Stimulated activated CD8-positive, alpha-beta memory T cell treated with anti-CD3 and anti-CD28 coated beads, Interleukin-15, amount 100 ng/mL, for 1 hour (primary cell): ENCODE measurements at places on chromosomes 7 and 10.

DNA sequence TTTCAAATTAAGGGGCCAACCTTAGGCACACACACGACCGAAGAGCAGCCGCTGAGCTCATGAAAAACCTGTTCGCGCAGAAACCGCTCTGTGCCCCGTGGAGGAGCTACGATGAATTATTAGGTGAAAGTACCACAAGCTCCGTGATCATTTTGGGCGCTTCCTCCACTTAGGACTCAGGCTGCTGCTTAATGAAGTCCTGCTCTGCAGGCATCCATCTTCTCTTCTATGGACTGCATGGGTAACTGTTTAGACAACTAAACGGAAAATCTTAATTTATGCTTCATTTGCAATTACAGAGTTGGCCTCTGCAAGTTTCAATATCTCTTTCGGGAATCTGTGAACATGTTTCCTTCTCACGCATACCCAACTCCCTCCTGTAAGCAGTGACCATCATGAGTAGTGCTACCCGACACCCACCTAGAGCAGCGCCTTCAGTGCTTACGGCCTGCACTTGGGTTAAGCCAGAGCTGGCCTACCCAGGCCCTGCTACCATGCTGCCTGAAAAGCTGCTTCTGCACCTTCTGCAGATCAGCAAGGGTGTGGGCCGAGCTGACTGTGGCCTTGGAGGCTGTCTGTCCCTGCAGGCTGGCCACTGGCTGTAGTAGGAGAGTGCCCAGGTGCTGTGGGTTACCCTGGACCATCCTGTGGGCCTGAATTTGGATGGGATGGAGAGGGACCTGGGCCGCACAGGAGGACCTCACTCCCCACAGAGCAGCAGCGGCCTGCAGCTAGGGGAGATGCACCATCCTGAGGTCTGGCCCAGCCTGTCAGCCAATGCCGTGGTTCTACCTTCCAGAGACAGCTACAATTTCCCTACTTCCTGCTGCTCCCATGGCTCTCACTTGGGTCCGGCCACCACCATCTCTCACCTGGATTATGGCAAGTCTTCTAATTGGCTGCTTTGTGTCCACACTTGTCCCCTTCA is 36.0 kb downstream of the GNA12 start:
- no peak for DNase-seq

- DNase-seq = no peak
Observed at GRCh38 chr10:92506336-92506735, 67.6 kb downstream of the IDE start.

GRCh38 chr10:29102233-29102632 is 186.6 kb upstream of the LYZL1 start:
- DNase-seq = no peak

GRCh38 chr7:139731802-139732470 is 45.9 kb downstream of the HIPK2 start:
- DNase-seq = no peak

- DNase-seq = no peak
Observed at GRCh38 chr10:98349508-98349922, 65.5 kb downstream of the PYROXD2 start.

DNA sequence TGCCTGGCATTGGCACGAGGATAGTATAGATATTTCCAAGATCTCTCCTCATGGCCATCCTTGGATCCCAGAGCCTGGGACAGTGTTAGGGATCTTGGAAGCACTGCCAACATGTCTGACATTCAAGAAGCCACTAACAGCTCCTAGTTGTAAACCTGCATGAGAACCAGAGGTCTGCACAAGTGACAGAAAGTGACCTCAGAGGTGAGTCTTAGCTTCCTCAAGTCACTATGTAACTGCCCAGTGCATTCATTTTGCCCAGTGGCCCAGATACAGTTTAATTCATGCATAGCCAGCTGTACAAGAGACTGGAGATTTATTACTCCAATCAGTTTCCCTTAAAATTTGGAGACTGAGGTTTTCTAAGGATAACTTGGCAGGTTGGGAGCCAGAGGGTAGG is 16.7 kb downstream of the SUGCT start:
- no peak for DNase-seq

GRCh38 chr10:108782411-108782810 is 1140.9 kb downstream of the XPNPEP1 start:
- DNase-seq = no peak

GRCh38 chr10:60781661-60782060 is 3.4 kb downstream of the CDK1 start:
- DNase-seq = no peak

DNA sequence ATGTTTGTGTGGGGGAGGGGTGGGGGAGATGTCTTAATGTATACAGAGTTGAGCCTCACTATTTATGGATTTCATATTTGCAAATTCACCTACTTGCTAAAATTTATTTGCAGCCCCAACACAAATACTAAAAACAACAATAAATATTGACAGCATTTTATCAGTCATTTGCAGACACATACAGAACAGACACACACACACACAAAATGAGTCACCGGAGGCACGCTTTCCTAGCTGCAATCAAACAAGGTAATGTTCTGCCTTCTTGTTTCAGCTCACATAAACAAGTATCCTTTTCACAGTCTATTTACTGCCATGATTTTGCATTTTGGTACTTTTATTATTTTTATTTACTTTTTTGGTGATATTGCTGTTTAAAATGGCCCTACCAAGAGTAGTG is 88.5 kb downstream of the IPMK start:
- DNase-seq = no peak

DNA sequence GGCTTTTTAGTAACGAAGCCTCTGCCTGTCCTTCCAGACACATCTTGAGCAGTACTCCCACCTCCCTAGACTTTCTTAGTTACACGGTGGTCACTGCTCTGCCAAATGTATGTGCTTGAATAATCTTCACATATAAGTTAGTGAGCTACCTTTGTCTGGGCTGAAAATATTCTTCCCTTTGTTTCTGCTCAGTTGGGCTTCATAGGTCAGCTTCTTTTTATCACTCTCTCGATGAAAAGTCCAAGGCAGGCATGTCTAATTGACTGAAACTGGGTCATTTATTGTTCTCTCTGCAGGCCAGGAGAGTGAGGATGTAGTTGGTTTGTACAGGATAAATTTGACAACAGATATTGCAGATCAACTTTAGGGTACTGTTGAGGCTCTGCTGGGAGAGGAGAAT is 636.7 kb upstream of the IGFBP3 start:
- DNase-seq = no peak

GRCh38 chr10:48932831-48933664 is 6.6 kb downstream of the LRRC18 start:
- no peak for DNase-seq

DNA sequence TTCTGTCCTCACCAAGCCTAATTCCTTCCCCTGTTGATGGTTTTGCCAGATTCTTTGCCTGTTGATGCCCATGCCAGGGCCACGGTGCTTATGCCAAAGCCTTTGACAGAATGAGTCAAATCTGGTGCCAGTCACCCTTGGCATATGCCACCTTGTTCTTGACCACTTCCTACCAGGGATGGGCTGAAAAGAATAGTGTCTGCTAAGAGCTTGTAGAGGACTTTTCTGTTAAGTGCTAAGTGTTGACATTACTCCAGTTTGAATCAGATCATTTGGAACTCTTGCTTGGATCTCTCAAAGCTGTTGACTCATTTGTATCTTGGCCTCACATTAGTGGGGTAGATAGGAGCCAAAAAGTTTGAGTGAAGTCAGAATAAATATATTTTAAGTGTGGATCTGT is 661.2 kb downstream of the AUTS2 start:
- DNase-seq = no peak

DNA sequence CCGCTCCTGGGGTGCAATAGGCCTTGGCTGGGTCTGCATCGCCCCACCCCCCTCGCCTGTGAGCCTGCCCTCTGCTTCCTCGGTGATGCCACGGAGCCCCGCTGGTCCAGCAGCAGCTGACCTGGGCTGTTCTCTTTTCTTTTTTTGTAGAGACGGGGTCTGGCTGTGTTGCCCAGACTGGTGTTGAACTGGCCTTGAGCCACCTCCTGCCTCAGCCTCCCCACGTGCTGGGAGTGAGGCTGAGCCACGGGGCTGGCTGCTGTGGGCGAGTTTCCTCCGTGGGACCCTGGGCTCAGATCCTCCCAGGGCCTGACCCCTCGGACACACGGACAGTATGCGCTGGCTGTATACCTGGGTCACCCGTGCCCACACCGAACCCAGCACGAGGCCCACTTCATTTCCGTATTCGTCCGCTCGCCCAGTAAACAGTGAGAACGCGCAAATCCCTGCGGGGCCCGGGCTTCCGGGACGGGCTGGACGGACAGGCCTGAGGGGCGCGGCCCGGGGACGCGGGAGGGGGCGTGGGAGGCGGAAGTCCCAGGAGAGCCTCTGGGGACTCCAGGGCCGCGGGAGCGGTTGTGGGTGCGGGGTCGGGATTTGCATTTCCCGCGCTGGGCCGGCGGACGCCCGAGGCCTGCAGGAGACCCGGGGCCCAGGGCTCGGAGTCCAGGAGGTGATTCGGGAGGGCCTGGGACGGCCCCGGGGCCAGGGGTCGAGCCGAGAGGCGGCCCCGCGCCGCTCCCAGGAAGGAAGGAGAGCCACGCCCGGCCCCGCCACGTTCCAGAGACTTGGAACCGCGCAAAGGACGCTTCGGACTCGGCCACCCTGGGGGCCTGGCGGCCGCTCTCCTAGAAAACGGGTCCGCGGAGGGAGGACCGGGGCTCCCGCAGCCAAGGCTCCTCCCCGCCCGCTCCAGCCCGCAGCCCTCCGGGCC is 57.7 kb upstream of the DNAJB6 start:
- DNase-seq = no peak

GRCh38 chr10:123878666-123879303 is 12.8 kb downstream of the CPXM2 start:
- DNase-seq = no peak

GRCh38 chr7:19105546-19105945 is 11.9 kb downstream of the TWIST1 start:
- DNase-seq = no peak

DNA sequence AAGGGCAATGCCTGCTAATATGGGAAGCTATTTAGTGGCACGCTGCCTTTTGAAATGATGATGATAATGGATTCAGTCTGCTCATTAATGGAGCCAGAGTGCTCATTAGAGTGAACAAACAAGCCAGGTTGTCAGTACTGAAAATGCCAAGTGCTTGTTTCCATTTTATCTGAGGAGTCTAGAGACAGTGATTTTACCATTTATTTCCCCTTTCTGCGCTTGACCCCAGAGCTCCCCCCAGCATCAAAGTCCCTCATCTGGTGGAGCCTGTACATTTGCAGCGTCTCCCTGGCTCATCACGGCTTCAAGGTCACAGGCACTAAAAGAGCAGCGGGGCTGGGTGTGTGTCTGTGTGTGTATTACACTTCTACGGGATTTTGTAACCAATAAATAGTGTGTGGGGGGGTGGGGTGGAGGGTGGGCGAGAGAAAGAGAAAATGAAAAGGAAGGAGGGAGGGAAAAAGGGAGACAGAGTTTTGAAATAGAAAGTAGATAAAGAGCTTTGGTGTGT is 553.8 kb downstream of the TFEC start:
- no peak for DNase-seq

DNA sequence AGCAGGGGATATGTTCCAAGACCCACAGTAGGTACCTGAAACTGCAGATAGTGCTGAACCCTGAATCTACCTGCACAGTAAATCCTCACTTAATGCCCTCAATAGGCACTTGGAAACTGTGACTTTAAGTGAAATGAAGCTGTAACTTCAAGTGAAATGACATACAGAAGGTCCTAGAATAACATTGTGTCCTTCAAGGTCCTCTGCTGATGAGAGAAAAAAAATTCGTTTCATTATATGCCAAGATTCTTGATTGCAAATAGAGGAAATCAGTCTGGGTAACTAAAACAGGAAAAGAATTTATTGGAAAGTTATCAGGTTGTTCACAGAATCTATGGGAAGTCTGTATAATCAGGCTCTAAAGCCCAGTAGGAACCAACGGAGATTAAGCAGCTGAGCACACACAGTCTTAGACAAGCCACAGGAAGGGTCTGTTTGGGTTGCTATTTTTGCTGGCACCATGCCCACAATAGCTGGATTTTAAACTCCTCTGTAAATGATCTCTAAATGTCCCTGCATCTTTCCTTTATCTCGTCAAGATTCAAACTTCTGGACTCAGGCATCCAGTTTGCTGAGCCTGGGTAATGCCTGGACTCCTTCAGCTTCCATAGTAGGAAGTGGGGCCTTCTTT is 57.5 kb downstream of the EXOC4 start:
- DNase-seq = no peak

- DNase-seq = no peak
Observed at GRCh38 chr10:83233691-83234090, 905.6 kb upstream of the GHITM start.

DNA sequence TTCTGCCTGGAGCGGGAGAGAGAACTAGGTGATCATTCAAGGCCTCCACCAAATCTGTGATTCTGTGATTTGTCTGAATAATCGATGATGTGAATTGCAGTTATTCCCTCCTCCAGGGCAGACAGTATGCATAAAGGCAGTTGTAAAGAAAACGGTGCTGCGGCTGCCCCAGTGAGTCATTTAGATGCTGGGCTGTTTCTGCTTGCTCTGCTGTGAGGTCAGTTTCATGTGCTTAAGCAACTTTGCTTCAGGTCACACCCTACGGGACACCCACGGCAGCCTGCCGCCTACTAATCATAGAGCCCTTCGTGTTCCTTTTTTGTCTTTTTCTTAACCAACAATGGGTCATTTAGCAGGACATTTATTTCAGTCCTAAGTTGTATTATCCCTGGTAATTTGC is 158.1 kb upstream of the PITRM1 start:
- no peak for DNase-seq
